ENCODE measurements at places on chromosomes 7 and 10.

DNA sequence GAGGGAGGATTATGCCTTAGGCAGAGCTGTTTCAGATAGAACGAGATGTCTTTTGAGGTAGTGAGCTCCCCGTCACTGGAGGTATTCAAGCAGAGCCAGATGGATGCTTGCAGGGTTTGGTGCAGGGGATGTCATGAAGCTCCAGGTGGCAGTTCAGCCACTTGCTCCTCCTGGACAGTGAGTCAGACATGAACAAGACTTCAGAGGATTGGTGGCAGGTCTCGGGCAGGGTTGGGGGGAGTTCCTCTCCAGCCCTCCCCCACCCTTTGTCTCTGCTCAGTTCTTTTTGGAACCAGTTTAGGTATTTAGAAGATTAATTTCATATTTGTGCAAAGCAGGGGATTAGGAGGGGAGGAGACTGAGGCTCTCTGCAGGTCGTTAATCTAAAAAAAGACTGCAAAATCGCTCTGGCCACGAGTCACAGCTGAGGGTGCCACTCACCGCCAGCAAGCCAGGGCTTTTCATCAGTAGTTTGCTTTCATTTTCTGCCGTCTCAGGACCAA is 21.5 kb upstream of the MYL10 start:
- DNase-seq, result no peak

- DNase-seq, result no peak
Observed at GRCh38 chr7:1324028-1324900, 91.6 kb downstream of the UNCX start.

DNA sequence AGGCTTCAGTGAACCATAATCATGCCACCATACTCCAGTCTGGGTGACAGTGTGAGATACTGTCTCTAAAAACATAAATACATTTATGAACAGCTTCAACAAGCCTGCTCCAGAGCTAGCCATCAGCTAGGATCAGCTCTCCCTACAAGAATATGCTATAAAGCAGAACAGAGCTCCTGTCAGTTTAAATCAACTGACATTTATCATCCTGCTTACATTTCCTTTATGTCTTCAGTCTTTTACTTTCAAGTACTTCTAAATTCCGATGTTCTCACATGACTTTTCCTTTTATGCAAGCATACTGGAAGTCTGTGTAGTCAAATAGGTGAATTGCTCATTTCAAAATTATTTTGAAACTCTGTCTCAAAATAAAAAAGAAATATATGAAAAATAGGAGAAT is 64.6 kb downstream of the COA1 start:
- DNase-seq, result no peak

GRCh38 chr10:42988517-42989395 is 88.1 kb upstream of the RET start:
- no peak for DNase-seq

GRCh38 chr10:8023321-8023720 is 31.2 kb upstream of the GATA3 start:
- no peak for DNase-seq

All from NCI-H2107 (cell line).